ENCODE measurements at places on chromosomes 1 and 21. TPM values are rescaled to one million over a fixed set of nuclear protein-coding genes. Genes with fewer than 3 reads are reported as not detected.

The HNRNPCL2 gene
- not detected for total RNA-seq

The GON4L gene
- total RNA-seq: 56.6 TPM

The ROR1 gene
- 7.8 TPM for total RNA-seq

The C1QTNF12 gene
- 3.6 TPM for total RNA-seq

The F5 gene
- 9.3 TPM for total RNA-seq

The ADAM30 gene
- total RNA-seq: not detected
